ENCODE measurements at places on chromosomes 7 and 10.

- no peak for DNase-seq
These were observed 14.0 kb downstream of the C10orf88 start for GRCh38 chr10:122939856-122940543.

GRCh38 chr7:77827999-77828398 is 29.4 kb downstream of the PHTF2 start:
- DNase-seq: no peak

GRCh38 chr10:57262892-57263291 is 901.8 kb upstream of the ZWINT start:
- DNase-seq: no peak

DNA sequence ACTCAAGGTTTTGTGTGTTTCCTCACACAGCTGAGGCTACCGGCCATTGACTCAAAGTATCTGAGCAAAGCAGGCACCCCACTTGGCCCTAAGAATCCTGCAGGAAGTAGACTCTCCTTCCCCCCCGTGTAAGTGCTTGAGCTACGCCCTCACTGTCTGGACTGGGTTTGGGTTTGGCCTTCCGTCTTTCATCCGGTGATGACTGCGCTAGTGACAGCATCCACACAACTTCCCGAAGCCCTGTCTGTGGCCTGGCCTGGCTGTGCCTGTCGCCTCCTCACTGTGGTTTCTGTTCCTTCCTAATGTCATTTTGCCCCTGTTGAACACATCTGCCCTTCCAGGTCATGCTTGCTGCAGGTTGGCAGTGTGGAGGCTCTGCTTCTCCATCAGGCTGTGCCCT is 14.5 kb downstream of the C7orf57 start:
- no peak for DNase-seq

DNA sequence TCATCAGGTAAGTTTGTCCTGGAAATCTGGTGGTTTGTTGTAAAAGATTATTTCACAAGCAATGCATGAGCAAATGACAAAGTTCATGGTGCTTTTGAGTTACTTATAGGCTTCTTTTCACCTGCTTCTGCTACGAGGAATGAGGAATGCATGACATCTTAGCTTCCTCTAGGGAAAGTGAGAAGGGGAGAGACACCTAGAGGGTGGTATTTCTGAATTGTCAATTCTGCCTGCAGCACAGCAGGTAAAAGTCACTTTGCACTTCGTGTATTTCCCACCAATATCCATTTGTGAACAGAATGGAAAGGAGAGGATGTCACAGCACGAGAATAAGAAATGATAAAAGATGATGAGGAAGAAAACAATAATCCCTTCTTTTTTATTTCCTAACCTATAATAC is 153.4 kb upstream of the FEZF1 start:
- no peak for DNase-seq

GRCh38 chr7:121624958-121625357 is 228.8 kb upstream of the FAM3C start:
- DNase-seq: no peak

DNA sequence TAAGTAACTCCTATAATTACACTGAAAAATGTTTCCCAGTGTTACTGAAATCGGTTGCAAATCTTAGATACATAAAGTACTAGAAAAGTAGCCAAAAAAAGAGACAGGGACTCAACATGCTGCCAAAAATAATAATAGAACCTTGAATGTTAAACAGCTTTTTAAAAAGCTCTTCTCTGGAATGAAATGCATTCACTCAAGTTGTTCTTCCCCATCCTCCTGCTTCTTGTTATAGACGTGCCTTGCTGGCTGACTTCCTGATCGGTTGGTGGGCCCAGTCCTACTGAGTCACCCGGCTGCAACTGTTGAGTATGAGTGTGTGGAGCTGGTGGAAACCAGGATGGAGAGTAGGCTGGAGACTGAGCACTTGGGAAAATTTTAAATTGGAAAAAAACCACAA is 30.6 kb upstream of the RAPGEF5 start:
- DNase-seq: no peak

GRCh38 chr7:19413443-19413965 is 268.3 kb upstream of the FERD3L start:
- DNase-seq: no peak

- DNase-seq: no peak
These were observed 236.6 kb upstream of the MKLN1 start for GRCh38 chr7:131090886-131091692.

DNA sequence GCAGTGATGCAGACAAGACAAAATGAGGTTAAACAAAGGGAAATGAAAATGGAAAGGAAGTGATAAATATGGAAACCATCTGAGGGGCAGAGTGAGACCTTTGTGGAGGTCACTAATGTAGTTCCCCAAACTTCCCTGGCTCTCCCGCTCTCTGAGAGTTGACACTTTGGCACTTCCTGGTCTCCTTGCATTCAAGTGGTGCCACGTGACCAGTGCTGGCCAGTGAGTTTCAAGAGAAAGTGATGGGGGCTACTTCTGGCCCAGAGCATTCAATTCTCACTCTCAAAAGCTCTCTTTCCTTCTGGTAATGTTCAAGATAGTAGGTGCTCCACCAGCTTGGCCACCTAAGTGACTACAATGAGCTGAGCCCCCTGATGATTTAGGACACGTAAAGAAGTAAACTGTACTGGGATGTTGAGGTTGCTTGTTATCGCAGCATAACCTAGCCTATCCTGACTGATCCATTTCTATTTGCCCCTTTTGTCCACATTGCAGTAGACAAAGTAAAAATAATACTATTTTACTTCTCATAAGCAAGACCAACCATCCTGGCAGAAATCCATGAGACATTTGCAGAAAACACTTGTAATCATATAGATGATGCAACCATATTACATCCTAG is 242.0 kb upstream of the YAE1 start:
- DNase-seq: no peak

- no peak for DNase-seq
These were observed 760 bp downstream of the THNSL1 start for GRCh38 chr10:25017154-25017590.

GRCh38 chr10:100038561-100039071 is 28.9 kb upstream of the DNMBP start:
- DNase-seq: no peak

- no peak for DNase-seq
These were observed 39.0 kb downstream of the TET1 start for GRCh38 chr10:68598978-68599770.

DNA sequence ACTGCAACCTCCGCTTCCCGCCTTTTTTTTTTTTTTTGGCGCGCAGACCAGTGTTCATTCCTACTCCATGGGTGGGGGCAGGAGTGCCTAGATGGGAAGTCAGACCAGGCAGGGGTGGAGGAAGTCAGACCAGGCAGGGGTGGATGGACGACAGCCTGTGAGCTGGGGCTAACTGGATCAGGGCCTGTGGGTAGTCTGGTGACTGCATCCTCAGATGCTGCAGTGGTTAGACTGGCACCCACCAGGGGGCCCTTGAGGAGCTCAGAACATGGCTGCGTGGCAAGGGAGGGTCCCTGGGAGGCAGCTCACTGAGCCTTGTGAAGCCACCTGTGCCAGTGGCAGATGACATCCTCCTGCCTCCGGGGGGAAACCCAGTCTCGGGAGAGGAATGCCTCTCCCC is 35.1 kb downstream of the RCC1L start:
- DNase-seq: no peak

DNA sequence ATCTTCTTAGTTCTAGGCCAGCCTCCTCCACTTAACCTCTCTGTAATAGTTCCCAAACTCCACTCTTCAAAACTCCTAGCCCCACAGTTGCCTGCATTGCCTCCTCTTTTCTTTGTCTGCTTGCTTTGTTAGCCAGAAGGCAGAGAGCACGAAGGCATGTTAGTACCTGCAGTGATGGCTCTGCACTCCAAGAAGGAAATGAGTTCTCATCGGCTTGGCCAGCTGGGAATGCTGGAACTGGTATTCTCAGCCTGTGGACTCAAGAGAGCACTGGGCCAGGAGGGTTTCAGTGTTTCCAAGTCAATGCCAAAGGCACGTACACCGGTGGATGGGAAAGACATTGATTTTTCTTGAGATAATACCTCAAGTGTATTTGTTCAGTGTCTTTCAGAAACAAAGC is 66.3 kb upstream of the HABP2 start:
- DNase-seq: no peak

GRCh38 chr10:63554657-63555056 is 33.5 kb downstream of the REEP3 start:
- DNase-seq: no peak

DNA sequence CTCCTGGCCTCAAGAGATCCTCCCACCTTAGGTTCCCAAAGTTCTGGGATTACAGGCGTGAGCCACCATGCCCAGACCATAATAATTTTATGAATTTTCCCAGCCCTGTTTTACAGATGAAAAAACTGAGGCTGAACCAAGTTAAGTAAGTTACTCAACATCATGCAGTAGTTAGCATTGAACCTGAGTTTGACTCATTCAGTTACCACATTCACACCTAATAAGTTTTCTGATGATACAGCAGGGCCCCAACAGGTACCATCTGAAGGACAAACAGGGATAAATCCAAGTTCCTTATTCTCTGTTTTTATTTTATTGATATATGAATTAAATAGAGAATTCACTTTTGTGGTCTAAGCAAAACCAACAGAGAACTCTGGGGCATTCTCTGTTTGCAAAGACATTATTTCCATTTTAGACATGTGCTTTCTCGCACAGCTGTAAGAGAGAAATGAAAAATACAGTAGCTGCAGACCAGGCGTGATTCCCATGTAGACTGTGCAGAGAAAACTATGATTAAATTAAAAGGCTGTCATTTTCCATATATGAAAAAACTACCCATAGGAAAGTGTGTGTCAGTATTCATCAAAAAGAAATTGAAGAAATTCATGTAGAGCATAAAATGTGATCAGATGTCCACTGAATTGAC is 26.6 kb downstream of the APBB1IP start:
- no peak for DNase-seq

- no peak for DNase-seq
These were observed 149.2 kb downstream of the XPNPEP1 start for GRCh38 chr10:109774121-109774440.

- DNase-seq: no peak
These were observed 647.5 kb downstream of the TYW1 start for GRCh38 chr7:67644151-67644550.

DNA sequence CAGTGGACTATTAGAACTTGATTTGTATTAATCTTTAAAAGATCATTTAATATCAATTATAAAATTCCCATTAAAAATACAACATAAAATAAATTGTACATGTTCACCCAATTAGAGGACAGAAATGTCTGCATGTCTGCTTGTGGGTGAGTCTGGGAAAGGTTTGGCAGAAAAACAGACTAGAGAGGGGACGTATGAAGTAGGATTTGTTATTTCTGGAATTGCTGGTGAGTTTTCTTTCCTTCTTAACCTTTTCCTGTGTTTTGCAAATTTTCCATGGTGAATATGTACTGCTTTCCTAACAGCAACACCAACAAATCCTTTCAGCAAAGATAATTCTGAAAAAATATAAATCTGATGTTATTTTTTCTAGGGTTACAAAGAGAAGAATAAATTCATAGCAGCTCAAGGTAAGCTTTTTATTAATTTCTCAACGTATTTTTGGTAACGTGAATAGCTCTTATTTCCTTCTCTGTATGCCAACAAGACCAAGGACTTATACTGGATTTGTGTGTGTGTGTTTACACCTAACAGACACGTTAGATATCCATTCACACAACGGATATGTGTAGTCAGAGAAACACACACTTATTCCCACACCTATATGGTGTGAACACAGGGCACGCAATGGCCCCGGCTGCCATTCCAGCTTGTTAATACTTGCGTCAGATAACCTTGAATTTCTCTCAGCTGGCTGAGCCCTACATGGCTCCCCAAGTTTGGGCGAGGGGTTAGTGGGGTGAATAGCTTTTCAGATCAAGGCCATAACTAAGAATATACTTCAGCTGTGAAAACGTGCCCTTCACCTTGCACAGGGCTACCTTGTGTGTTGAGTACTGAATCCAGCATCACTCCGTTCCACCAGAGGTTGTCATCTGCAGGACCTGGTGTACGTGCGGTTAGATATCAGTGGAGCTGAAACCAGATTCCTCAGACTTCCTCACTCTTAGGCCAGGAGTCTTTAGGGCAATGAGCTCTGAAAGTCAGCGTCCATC is 64.6 kb downstream of the MKI67 start:
- DNase-seq: no peak

DNA sequence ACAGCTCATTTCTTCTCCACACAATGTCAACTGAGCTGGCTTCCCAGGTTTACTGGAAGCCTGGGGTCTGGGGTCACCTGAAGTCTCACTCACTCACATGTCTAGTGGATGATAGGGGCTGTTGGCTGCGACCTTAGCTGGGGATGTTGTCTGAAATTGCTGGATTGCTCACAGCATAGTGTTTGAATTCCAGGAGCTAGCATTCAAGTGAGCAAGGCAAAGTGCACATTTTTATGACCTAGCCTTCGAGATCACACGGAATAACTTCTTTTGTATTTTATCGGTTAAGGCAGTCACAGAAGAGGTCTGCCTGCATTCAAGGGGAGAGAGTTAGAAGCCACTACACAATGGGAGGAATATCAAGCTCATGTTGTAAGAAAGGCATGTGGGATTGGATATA is 3.6 kb downstream of the TEX47 start:
- DNase-seq: no peak

DNA sequence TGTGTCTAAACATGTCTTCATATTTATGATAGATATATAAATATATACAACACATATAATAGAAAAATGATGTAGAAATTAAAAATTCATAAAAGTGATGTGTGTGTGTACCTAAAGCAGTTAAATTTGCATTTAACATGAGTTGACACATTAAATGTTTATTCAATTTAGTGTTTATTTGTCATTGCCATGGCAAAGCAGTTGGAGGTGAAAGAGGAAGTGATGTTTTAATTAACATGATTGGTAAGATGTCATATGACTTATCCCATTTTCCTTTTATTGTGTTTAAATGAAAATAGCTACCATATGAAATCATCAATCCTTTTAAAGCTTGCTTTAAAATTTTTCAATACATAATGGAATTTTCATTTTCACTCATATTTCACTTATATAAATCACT is 452.6 kb downstream of the SUGCT start:
- no peak for DNase-seq

GRCh38 chr10:11823122-11823988 is at the start of gene PROSER2:
TSS of gene PROSER2 (plus strand) at chr10:11823356. CDS start at chr10:11852078, 28,722 bp downstream.
- DNase-seq: peak; percentile 58

DNA sequence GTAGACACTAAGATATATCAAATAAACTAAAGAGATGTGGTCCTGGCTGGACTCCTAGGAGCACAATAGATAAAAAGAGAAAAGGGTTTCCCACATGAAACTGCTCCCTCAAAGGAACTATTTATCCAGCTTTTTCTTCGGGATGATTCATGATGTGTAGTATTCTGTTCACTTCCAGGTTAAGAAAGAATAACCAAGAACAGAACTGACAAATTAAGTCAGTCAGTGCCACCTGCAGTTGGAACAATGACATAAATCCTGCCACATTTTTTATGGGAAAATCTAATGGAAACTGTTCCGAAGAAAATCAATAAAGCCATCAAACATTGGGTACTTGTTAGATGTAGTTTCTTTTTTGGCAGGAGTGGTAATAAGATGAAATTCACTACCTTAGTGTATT is 87.1 kb downstream of the POLR1F start:
- DNase-seq: no peak

Data from right lung (tissue), 10 donors.